ENCODE measurements at places on chromosomes 13 and 19.

DNA sequence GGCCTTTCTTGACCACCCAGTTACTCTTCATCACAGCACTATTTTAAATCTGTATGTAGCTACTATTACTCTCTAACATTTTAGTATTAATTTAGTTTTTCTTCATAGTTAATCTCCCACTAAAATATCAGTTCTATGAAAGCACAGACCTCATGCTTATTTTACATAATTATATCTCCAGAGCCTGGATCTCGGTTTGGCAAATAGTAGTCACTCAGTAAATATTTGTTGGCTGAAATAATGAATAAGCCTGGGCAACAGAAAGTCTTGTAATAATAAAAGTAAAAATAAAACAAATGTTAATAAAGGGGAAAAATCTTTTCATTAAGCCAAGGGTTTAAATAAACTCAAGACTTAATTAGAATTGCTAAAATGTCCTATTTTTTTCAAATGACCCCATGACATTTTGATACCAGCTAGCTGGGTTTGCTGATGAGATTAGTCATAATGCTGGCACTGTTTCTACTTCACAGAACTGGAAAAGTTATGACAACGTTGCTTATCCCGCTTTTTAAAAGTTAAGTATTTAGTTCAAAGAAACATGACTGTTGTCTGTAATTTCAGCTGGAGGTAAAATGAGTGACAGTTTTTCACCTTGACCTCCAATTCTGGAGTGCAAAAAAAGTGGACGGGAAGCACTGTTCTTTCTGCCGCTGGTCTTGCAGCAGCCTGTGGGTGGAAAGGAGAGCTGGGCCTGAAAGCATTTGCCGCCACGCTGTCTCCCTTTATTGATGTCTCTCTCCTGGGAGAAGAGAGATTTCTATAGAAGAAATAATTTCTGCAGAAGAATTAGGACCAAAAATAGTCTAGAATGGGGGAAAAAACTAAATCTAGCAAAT is 85.2 kb upstream of the SPATA13 start:
- no peaks in the 10 kb centered on the region for H3K27me3 ChIP-seq
- H3K4me1 ChIP-seq, result peaks cover 8% of the 10 kb centered on the region
- H3K4me3 ChIP-seq, result no peak overlapping the region
- no peaks in the 10 kb centered on the region for H3K36me3 ChIP-seq
- H3K27ac ChIP-seq, result peak overlapping the region; percentile 32

DNA sequence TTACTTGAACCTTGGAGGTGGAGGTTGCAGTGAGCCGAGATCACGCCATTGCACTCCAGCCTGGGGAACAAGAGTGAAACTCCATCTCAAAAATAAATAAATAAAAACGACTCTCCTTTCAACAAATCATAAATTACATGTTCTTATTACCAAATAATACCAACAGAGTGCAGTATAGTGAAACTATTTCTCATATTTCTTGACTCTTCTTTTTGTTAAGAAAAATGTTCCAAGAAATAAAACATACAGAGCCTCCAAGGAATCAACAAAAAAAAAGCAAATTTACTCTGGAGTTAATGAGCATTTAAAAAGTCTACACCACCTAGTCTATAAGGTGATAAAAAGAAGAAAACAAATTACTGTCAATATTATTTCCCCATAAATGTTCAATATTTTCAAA is 188.8 kb downstream of the KLF12 start:
- H3K4me1 ChIP-seq, result no peaks in the 10 kb centered on the region
- no peak overlapping the region for H3K27ac ChIP-seq
- H3K4me3 ChIP-seq, result no peak overlapping the region
- no peak for DNase-seq
- H3K36me3 ChIP-seq, result no peaks in the 10 kb centered on the region

DNA sequence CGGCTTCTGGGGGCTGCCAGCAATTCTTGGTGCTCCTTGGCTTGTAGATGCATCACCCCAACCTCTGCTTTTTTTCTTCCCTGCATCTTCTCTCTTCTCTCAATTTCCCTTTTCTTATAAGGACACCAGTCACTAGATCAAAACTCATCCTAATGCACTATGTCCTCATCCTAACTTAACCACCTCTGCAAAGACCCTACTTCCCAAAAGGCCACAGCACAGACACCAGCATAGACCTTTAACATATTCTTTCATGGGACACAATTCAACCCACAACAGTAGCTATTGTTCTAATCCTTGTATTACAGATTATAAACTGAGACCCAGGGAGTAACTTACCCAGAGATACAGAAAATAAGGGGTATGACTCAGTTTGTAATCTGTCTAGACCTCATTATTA is 47.0 kb downstream of the RUBCNL start:
- no peaks in the 10 kb centered on the region for H3K36me3 ChIP-seq
- H3K4me3 ChIP-seq, result no peak overlapping the region
- H3K4me1 ChIP-seq, result no peaks in the 10 kb centered on the region

DNA sequence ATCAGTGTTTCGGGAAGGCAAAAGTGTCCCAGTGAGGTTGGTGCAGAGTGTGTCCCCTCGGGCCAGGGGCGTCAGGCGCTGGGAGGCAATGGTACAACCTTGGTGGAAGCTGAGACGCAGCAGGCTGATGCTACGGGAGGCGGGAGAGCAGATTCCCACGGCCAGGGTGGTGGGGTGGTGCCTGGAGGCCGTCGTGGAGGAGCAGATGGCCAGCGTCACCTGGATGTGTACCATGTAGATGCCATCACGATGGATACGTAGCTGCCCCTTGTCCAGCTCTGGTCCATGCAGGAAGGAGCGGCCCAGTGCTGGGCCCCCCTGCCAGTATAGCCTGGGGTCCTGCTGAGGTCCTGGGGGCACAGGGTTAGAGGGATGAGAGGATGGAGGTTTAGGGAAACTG is 4.9 kb downstream of the CD70 start:
- H3K27ac ChIP-seq, result no peak overlapping the region
- peaks cover 30% of the 10 kb centered on the region for H3K27me3 ChIP-seq
- H3K4me1 ChIP-seq, result no peaks in the 10 kb centered on the region
- H3K4me3 ChIP-seq, result no peak overlapping the region

- H3K27ac ChIP-seq, result no peak overlapping the region
- no peaks in the 10 kb centered on the region for H3K4me1 ChIP-seq
- H3K4me3 ChIP-seq, result no peak overlapping the region
- no peaks in the 10 kb centered on the region for H3K27me3 ChIP-seq
- no peak for DNase-seq
Observed at GRCh38 chr13:51552027-51552426, 32.2 kb upstream of the WDFY2 start.

DNA sequence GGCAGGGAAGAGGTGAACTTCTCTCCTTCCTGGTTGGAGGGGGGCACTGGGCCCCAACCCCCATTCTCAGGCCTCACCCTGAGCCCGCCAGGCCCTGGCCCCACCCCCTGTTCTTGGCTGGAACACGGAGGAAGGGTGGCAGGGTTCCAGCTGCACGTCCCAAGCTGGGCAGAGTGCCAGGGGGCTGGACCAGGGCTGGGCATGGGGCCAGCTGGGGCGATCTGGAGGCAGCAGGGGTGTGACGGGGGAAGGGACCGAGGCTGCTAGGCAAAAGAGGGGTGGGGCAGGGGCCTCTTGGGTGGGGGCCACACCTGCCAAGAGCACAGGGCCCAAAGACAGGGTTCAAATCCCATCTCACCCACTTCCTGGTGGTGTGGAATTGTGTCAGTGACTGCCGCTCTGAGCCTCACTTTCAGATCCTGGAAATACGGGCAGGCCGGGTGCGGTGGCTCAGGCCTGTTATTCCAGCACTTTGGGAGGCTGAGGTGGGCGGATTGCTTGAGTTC is 2.2 kb downstream of the HIF3A start:
- no peaks in the 10 kb centered on the region for H3K36me3 ChIP-seq
- H3K27ac ChIP-seq, result peak overlapping the region; percentile 74
- DNase-seq, result peak; percentile 99
- no peaks in the 10 kb centered on the region for H3K27me3 ChIP-seq

- no peaks in the 10 kb centered on the region for H3K27me3 ChIP-seq
- no peaks in the 10 kb centered on the region for H3K36me3 ChIP-seq
- no peak overlapping the region for H3K27ac ChIP-seq
- no peak overlapping the region for H3K4me3 ChIP-seq
- no peak for DNase-seq
- H3K4me1 ChIP-seq, result no peaks in the 10 kb centered on the region
Observed at GRCh38 chr19:56705939-56706338, 34.4 kb upstream of the ZNF835 start.
